Left kidney (tissue), 8 donors: ENCODE measurements at places on chromosomes 11 and 22.

- DNase-seq = no peak
Measured at GRCh38 chr11:76663912-76664440, 6.6 kb downstream of the LRRC32 start.

- DNase-seq = no peak
Measured at GRCh38 chr11:10486161-10486840, 31.2 kb downstream of the AMPD3 start.

GRCh38 chr11:14544611-14545010 lies 24.4 kb upstream of the PSMA1 start:
- no peak for DNase-seq

GRCh38 chr11:44559207-44559939 lies 6.1 kb upstream of the CD82 start:
- DNase-seq = no peak

GRCh38 chr11:12693094-12693478 lies 18.9 kb downstream of the TEAD1 start:
- DNase-seq = no peak

- peak; percentile 93 for DNase-seq
Measured at GRCh38 chr22:44975427-44976262, 34.2 kb downstream of the PHF21B start.

- no peak for DNase-seq
Measured at GRCh38 chr22:40982482-40983385, 31.6 kb downstream of the RBX1 start.

GRCh38 chr11:34303028-34303570 lies 54.7 kb downstream of the ABTB2 start:
- DNase-seq = no peak

- no peak for DNase-seq
Measured at GRCh38 chr11:115928811-115929210, 424.6 kb upstream of the CADM1 start.

DNA sequence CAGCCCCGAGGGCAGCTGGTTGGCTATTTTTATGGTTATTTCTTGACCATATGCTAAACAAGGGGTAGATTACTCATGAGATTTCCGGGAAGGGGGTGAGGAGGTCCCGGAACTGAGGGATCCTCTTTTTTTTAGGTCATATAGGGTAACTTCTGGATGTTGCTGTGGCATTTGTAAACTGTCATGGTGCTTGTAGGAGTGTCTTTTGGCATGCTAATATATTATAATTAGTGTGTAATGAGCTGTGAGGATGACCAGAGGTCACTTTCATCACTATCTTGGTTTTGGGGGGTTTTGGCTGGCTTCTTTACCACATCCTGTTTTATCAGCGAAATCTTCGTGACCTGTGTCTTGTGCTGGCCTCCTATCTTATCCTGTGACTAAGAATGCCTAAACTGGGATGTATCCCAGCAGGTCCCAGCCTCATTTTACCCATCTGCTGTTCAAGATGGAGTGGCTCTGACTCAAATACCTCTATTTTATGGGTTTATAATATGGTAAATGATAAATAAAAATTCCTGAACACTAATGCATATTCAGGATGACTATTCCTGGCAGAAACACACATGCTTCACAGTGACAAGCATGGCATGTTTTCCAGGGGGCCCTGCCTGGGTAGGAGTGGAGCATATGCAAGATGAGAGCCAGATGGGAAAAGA lies 11.2 kb downstream of the KREMEN1 start:
- no peak for DNase-seq

DNA sequence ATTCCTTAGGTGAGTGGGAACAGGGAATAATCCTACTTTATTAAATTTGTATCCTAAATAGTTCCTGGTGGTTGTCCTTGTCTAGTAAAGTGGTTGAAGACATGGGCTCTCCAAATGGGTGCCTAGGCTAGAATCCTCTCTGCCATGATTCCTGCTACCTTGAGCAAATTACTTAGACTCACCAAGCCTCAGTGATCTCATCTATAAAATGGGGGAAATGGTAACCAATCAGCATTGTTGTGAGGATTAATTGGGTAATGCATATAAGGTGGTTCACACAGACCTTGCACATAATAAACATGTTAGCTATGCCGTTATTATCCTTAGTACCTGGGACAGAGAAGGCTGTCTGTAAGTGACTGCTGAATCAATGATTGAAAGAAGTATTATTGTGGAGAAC lies 109.9 kb downstream of the FAR1 start:
- DNase-seq = no peak

GRCh38 chr11:19448651-19449050 lies 207.9 kb upstream of the E2F8 start:
- DNase-seq = no peak

GRCh38 chr11:27464909-27465308 lies 7.7 kb downstream of the LGR4 start:
- no peak for DNase-seq

DNA sequence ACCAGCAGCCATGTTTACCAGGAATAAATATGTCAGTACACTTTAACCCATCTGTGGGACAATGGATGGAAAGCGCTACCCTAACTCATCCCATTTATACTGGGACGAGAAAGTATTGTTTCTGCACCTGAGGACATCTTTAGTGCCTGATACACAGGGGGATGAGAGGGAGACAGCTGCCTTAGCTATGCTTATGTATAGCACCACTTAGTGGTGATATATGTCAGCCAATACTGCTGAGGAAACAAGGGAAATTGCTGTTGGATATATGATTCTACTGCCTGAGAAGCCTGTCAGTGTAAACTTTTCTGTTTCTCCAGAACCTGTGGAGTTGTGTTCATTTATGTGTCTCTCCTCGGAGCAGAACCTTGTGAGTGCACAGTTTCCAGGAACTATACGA lies 13.3 kb upstream of the CEP295 start:
- no peak for DNase-seq

DNA sequence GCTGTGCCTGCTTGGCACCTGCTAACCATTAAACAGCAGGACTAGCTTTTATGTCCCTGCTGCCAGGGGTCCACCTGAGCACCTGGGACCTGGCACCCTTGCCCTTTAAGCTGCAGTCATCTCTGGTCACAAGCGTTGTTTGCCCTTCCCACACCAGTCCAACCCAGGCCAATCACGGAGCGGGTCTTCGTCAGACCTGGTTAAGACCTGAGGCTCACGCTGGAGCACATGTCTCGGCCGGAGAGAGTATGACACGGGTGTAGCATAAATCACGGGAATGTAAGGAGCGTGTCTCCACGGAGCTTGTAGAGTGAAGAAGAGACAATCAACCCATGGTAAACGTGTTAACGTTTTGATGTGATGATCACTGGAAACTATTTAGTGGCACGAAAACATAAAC lies 847.3 kb downstream of the BRD1 start:
- DNase-seq = no peak

DNA sequence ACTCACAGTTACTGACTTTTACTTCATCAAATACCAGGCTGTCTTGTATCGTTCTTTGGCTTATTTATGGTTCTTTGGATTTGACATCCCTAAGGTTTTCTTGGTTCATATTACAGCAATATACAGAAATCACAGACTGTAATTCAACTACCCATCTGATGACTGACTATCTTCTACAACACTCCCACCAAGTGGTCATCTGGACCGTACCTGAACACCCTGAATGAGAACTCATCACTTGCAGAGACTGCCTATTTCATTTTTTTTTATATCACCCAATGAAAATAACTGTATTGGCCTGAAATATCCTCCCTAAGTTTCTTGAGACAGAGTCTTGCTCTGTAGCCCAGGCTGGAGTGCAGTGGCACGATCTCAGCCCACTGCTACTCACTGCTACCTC lies 9.5 kb upstream of the UPB1 start:
- DNase-seq = no peak

GRCh38 chr22:37313376-37314314 lies 31.3 kb downstream of the CYTH4 start:
- no peak for DNase-seq

GRCh38 chr11:64906314-64906635 lies 10.7 kb downstream of the ATG2A start:
- no peak for DNase-seq

DNA sequence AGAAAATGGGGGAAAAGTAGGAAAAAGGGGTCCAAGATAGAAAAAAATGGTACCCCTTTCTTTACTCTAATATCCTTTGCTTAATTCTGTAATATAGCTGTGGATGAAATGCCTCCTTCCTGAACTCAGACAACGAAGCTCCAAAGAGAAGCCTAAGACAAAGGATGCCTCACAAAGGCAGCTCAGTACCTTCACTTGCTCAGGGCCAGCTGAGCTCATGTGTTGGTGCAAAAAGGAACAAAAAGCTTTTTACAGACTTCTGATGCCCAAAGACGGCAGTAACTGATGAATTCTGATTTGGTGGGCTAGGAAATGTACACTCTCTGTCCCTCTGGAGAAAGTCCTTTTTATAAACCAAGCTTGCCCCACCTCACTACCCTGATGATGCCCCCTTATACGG lies 77.5 kb downstream of the DENND5A start:
- no peak for DNase-seq

- DNase-seq = no peak
Measured at GRCh38 chr22:32796865-32797573, 4.5 kb upstream of the TIMP3 start.

DNA sequence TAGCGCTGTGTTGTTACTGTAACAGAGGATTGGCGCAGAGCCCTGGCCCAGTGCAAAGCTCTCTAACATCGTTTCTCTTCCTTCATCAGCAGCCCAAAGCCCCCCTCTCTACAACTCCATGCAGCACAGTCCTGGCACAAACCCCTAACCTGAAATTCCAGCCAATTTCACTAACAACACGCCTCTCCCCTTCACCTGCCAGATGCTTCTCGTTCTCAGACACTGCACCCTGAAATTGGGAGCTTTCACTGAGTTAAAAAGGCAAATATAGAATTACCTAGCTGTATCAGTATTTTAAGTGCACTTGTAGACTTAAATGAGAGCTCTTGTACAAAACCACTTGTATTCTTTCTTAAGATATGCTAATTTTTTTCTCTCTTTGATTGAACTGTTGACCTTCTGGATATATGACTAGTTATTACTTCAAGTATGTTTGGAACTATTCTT lies 16.3 kb downstream of the GRAP2 start:
- no peak for DNase-seq

- no peak for DNase-seq
Measured at GRCh38 chr11:45538939-45539338, 126.5 kb downstream of the CHST1 start.

GRCh38 chr22:49936018-49936972 lies 17.9 kb downstream of the CRELD2 start:
- no peak for DNase-seq

DNA sequence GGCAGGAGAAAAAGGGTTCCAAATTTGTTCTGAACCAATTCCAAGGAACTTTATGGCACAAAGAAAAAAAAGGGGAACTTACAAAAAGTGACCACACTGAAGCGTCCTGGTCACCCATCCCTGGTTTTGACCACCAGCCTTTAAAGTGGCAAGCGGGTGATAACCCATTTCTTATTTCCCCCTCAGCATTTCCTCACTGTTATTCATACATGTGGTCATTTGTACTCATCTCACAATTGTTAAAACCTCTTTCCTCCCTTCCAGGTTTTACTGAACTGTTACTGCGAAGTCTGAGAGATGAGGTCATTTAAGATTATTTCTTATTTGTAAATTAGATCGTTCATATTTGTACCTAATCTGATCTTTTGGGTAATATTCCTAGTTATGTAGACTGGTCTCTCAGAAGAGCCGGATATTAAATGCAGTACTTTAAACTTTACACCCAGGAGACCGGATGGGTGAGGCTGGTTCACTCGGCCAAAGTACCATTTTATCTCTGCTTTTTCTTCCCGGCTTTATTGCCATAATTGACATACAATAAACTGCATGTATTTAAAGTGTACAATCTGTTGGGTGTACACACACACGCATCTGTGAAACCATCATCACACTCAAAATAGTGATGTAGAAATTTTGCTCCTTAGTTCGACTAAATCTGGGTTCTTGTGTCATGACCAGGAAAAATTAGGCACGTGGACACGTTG lies 47.0 kb downstream of the CDPF1 start:
- no peak for DNase-seq

- no peak for DNase-seq
Measured at GRCh38 chr11:57172031-57172430, 9.7 kb upstream of the LRRC55 start.

DNA sequence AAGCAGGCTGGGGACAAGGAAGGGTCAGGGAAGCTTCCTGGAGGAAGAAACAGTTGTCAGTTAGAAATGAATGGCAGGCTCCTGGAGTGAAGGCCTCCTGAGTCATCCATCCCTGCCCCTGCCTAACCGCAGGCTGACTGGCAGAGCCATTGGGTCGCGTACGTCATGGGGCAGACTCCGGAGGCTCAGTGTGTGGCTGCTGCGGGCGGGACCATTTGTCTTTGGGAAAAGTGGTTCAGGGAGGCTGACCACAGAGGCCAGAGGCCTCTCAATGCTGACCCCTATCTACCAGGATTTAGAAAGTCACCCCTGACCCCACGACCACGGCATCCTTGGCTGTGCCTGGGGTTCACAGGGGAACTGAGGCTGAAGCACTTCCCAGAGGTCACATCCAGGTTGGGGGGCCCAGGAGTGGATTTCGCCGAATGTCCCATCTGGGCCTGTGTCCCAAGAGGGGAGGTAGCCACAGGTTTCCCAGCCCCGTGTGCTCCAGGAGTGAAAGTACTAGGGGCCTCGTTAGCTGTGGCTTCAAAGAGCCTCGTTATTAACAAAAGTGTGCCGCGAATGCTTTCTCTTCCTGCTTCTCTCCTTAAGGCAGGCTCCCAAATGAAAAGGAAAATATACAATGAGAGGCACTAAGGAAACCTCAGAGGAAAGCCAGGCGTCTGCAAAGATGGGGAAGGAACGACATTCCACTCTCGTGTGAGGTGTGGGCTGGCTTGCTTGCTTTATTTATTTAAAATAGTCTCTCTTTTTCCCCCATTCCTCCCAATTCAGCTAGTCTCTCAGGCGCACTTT lies 58.9 kb downstream of the FLRT1 start:
- DNase-seq = no peak

- DNase-seq = no peak
Measured at GRCh38 chr22:48553694-48554308, 1273.9 kb downstream of the BRD1 start.

GRCh38 chr11:15903246-15903645 lies 453.1 kb downstream of the SOX6 start:
- DNase-seq = no peak

GRCh38 chr11:10573556-10573955 lies 5.1 kb upstream of the LYVE1 start:
- DNase-seq = no peak

DNA sequence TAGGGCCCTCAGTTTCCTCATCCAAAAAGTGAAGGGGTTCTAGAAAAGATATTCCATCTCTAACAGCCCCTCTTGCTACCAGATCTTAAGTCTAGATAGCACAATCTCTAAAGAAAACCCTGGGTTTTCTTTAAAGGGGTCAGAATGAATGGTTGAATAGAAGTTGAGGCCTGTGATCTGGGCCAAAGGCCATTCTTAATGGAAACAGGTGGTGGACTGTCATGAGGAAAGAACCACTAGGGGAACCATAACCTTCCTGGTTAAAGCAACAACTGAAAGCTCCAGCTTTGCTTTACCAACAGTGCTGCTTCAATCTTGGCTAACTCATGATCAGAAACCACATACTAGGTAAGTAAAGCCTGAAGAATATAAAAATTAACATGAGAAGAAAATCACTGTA lies 1.8 kb downstream of the CELF1 start:
- no peak for DNase-seq
